ENCODE measurements at places on chromosomes 13 and 19.
A peak's percentile ranks its signal among the peaks of the same experiment; 100 is the strongest.

- no peak for DNase-seq
Measured at GRCh38 chr13:26605845-26606244, 48.4 kb downstream of the WASF3 start.

DNA sequence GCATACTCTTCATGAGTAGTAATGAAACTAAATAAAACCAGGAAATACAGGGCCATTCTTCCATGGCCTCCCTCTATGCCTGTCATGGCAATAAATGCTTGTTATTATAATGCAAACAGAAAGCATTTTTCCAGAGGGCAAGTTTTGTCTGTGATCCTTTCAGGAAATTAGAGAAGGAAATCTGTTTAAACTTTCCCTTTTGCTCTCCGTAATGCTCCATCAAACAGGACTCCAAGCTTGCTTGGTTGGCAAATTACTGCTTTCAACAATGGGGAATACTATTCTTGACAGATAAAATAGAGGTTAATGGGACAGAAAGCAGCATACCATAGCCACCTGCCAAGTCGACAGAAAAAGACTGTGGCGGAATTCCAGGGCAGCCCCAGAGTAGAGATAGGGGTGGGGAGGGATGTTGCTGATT is 252.5 kb downstream of the LHFPL6 start:
- DNase-seq: no peak

DNA sequence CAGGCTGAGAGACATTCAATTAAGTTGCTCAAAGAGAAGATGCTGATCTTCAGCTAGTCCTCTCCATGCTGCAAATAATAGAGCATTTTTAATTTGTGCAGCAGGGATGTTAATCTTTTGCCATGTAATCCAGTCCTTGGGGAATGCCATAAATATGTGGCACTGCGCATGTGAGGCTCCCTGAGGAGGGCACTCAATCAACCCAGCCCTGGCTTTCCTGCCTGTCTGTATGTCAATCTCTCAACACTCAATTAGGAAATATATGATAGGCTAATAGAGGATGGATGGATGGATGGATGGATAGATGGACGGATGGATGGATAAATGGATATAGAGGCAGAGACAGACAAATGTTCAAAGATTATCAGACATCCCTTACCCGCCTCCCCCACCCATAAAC is 31.6 kb upstream of the POP4 start:
- DNase-seq: no peak

- no peak for DNase-seq
Measured at GRCh38 chr19:45158503-45159209, 2.1 kb downstream of the NKPD1 start.

DNA sequence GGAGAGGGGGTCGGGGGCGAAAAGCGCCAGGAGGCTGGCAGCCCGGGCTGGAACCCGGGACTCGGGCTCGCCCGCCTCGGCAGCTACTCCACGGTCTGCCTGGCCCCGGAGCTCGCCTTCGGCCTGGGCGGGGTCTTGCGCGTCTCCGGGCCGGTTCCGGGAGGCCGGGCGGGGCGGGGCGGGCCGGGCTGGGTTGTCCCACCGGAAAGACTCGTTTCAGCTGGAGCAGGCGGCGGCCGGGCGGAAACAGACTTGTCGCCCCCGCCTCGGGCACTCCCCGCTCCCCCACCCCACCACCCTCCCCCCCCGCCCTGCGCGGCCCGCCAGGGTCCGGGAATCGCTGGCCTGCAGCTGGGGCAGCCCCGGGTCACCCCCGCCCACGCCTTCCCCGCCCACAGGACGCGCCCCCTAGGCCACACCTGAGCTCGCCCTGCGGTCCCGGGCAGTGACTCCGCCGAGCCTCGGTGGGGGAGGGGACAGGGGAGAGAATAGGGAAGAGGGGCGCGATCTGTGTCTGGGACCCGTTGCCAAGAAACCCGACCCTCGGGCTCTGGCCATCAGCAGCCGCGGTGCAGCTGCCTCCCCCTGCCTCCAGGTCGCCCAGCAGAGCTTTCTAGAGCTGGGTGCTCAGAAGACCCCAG is 109.4 kb downstream of the KCTD15 start:
- no peak for DNase-seq

GRCh38 chr13:26061256-26061655 is 9.4 kb upstream of the SHISA2 start:
- DNase-seq: no peak

DNA sequence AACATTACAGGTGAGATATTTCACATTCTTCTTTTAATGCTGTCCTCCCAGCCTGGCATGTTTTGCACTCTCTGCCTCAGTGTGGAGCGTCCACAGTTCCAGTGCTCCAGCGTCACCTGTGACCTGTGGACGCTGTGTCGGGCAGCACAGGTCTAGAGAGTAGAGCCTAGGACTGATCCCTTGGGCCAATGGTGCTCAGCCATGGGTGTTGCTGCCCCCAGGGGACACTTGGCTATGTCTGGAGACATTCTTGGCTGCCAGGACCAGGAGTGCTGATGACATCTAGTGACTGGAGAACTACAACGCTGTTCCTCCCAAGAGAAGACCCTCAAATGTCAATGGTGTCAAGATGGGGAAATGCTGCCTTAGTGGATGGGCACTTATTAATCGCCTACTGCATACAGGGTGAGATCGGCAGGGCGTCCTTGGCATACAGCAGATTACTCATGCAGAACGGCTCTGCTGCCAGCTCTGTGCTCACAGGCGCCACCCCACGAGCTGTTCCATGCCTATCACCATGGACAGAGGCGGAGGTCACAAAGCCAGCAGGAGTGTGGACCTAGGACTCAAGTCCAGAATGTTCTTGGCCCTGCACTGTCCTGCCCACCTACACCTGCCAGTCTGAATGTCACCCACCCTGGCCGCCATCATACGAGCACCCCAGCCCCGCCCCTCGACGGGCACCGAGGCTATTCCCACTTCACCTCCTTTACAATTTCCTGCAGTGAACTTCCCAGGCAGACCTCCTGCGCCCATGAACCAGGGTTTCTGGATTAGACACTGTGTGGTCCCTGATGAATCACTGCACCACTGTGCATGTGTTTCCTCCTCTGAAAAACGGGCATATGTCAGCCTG is 13.9 kb upstream of the MADCAM1 start:
- DNase-seq: no peak

- DNase-seq: no peak
Measured at GRCh38 chr13:26824581-26824980, 64.0 kb upstream of the GPR12 start.

GRCh38 chr13:80082396-80083080 is 258.4 kb downstream of the SPRY2 start:
- DNase-seq: no peak

- DNase-seq: no peak
Measured at GRCh38 chr13:94860981-94861407, 148.6 kb upstream of the SOX21 start.

GRCh38 chr19:13892870-13893269 is 13.0 kb downstream of the BRME1 start:
- DNase-seq: no peak

DNA sequence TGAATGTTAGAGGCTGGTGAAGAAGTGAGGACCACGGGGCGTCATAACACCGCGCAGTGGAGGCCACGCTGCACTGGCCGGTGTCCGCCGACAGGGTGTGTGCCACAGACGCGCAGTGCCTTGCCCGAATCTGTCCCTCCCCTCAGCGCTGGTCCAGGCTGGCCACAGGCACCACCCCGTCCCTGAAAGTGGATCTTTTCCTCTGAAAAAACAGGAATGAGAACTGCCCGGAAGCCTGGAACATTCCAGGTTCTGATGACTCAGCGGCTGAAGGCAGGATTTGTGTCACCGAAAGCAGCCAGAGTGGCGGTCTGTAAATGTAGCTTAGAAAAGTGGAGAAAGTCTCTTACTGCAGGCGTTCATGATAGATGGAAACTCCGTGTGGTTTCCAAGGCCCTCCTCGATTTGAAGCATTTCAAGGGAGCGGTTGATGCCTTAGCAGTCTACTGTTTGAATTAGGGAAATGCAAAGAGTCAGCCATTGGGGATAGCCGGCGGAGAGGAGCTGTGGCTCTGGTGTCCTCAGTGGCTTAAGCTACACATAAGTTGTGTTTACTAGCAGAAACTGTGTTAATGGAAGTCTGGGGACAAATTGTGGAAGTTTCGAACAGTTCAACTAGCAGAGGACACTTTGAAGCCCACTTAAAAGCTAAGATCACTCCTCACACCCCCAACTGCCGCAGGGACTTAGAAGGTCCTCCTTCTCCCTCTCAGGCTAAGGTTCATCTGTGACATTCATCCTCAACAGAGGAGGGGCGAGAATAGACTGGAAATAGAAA is 70.8 kb downstream of the NUFIP1 start:
- DNase-seq: peak; percentile 81

- DNase-seq: no peak
Measured at GRCh38 chr13:68050761-68051160, 820.6 kb upstream of the PCDH9 start.

- no peak for DNase-seq
Measured at GRCh38 chr13:24099490-24099889, 61.0 kb upstream of the SPATA13 start.

- no peak for DNase-seq
Measured at GRCh38 chr13:102650444-102650843, 44.4 kb downstream of the METTL21C start.

- no peak for DNase-seq
Measured at GRCh38 chr13:26327940-26328725, 74.2 kb downstream of the CDK8 start.

DNA sequence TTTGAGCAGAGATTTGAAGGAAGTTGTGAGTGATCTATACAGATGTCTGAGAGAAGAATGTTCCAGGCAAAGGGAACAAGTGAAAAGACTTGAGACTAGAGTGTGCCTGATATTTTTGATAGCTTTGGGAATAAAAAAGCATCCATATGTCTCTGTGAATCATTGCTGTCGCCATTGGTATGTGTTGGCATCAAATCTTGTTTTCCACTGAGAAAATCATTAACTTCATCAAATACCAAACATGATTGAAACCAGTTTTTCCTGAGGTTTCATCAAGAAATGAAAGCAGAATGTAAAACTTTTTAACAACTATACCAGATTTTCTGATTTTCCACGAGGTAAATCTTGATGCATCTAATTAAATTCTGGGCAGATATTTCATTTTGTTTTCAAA is 862.6 kb downstream of the DIAPH3 start:
- no peak for DNase-seq

GRCh38 chr19:54391589-54392061 is 23.6 kb upstream of the TTYH1 start:
- no peak for DNase-seq

GRCh38 chr19:17610384-17610783 is 54.9 kb downstream of the COLGALT1 start:
- peak; percentile 56 for DNase-seq

DNA sequence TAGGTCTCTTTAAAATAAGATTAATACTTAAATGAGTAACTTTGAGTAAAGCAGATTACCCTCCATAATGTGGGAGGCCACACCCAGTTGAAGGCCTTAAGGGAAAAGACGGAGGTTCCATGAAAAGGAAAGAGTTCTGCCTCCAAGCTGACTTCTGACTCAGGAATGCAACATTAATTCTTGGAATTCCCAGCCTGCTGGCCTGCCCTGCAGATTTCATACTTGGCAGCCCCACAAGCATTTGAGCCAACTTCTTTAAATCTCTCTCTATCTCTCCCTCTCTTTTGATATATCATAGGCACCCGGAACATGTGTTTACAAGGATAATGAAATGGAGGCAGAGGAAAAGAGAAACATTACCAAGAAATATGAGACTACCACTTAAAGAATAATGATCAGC is 902.3 kb upstream of the MIR17HG start:
- no peak for DNase-seq

- DNase-seq: no peak
Measured at GRCh38 chr19:28874742-28875141, 338.2 kb downstream of the UQCRFS1 start.

GRCh38 chr13:80862456-80862855 is 521.5 kb upstream of the SPRY2 start:
- DNase-seq: no peak

- DNase-seq: no peak
Measured at GRCh38 chr13:46146898-46147297, 35.1 kb downstream of the LCP1 start.

GRCh38 chr13:29520671-29521070 is 74.8 kb downstream of the SLC7A1 start:
- no peak for DNase-seq

- no peak for DNase-seq
Measured at GRCh38 chr19:28495046-28495445, 717.9 kb downstream of the UQCRFS1 start.

Data from GM10248 (cell line).